ENCODE measurements at places on chromosomes 4 and X.

- no peak for DNase-seq
Measured at GRCh38 chrX:115311139-115311538, 21.6 kb downstream of the LUZP4 start.

DNA sequence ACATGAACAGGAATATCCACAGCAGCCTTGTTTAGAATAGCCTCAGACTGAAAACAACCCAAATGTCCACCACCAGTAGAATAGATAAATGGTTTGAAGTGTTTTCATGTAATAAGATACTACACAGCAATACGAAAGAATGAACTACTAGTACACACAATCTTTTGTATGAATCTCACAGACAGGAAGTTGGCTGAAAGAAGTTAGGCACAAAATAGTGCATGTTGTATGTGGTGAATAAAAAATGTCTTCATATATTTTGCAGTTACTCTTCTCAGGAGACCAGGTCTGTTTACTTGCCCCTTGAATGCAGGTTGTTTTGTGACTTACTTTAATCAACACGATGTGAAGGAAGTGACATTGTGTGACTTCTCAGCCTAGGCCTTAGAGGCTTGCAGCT lies 75.9 kb upstream of the LEF1 start:
- DNase-seq: no peak

- peak; percentile 8 for DNase-seq
Measured at GRCh38 chr4:958314-958665, 15.1 kb downstream of the DGKQ start.

GRCh38 chr4:6009452-6009851 lies 8.8 kb downstream of the C4orf50 start:
- no peak for DNase-seq

DNA sequence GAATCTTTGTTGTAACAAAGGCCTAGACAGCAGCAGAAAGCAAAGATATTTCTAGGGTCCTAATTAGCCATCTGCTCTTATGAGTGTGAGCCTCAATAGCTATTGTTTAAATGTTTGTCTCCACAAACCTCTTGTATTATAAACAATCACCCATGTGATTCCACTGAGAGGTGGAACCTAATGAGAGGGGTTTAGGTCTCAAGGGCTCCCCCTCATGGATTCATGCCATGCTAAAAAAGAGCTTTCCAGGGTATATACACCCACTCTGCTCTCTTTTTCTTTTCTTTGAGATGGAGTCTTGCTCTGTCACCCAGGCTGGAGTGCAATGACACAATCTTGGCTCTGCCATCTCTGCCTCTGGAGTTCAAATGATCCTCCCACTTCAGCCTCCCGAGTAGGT lies 42.1 kb downstream of the TRIM61 start:
- DNase-seq: no peak

GRCh38 chr4:1478766-1479355 lies 72.6 kb upstream of the NKX1-1 start:
- DNase-seq: no peak

DNA sequence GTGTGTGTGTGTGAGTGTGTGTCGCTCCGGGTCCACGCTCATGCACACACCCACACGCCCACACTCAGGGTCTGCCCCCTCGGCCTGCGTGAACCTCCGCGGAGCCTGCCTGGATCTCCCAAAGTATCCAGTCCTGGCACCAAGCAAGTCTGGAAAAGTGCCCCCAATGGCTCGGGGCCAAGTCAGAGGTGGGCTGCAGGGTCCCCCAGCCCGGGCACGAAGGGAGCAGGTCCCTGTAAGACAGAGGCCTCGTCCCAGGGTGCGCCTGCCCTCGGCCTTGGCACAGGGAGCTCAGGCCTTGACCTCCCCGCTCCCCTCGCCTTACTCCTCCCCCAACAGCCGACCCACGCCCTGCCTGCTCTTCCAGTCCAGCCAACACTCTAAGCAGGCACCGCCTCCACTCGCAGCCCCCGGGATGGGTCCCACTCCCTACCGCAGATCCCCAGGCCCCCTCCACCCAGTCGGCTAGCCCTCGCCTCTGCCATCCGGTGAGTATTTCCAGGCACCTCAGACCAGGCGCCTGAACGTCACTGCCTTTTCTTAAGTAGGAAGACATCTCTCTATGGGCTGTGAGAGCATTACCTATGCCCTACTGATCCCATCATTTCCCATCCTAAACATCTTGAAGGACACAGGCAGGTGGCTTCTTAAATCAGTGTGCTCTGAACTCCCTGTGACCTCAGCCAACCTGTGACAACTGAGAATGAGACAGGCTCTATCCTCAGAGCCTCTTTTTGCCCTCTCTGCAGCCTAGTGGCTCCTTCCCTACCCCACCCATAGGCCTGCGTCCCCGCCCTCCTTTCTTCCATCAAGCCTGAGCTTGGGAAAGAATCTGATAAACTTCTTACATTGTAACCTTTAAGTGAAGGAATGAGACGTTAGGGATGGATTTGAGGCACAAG lies 704 bp downstream of the FAM114A1 start:
- no peak for DNase-seq

DNA sequence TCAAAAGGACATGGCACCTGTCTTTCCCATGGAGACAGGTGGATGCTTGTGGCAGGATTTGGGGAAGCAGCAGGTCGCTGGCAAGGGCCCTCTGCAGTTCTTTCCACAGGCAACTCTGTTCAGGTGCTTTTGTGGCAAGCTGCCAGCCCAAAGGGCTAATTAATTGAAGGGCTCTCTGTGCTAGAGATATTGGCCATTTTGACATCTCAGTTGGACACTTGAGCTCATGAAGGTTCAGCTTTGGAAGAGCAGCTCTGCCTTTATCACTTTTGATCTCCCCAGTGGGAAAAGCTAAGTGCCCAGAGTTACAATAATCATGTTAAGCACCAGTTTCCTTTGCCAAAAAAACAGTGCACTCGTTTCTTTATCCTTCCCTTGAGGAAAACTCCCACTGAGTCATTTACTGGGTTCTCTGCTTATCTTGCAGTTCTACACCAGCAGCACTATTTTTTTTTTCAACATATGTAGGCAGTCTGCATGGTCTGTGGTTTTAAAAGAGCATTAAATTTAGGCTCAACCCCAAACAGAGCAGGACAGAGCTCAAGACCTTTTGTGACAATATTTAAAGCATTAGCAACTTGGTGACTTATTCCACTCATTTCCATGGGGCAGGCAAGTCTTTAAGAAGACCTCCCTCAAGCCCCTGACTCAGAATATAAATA lies 336.4 kb upstream of the RASGEF1B start:
- DNase-seq: no peak

GRCh38 chr4:103721251-103721650 lies 1.5 kb upstream of the TACR3 start:
- no peak for DNase-seq

DNA sequence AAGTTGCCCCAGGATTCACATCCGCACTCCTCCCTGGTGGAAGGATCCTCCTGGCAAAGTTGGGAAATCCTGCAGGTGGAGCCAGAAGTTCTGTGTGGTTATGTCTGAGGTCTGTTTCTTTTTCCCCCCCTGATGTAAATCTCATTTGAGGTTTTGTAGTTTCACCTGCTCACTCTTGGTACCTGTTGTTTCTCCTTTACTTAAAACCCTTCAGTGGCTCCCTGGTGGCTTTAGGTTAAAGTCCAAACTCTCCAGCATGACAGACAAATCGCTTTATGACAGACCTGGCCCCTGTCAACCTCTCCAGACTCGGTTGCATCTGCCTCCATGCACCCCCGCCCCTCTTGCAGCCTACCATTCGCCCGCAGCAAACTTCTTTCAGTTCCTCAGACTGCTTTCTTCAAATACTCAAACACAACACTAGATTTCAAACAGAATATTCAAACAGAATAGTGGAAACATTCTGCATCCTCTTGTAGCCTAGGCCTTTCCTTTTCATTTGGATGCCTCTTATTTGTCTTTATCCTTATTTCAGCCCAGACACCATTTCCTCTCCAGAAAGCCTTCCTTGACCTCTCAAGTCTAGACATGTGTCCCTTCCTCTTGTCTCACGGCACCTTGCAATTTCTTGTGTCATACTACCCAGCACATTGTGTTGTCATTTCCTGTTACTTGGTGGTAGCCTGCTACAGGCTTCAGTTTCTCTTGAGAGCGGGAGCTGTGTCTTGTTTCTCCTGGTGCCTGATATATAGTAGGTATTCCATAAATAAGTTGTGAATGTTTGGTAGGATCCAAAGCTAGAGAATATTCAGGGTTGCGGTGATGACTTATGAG lies 24.8 kb downstream of the IL13RA1 start:
- peak; percentile 39 for DNase-seq

GRCh38 chrX:107739541-107739940 lies 36.0 kb downstream of the TSC22D3 start:
- DNase-seq: no peak

DNA sequence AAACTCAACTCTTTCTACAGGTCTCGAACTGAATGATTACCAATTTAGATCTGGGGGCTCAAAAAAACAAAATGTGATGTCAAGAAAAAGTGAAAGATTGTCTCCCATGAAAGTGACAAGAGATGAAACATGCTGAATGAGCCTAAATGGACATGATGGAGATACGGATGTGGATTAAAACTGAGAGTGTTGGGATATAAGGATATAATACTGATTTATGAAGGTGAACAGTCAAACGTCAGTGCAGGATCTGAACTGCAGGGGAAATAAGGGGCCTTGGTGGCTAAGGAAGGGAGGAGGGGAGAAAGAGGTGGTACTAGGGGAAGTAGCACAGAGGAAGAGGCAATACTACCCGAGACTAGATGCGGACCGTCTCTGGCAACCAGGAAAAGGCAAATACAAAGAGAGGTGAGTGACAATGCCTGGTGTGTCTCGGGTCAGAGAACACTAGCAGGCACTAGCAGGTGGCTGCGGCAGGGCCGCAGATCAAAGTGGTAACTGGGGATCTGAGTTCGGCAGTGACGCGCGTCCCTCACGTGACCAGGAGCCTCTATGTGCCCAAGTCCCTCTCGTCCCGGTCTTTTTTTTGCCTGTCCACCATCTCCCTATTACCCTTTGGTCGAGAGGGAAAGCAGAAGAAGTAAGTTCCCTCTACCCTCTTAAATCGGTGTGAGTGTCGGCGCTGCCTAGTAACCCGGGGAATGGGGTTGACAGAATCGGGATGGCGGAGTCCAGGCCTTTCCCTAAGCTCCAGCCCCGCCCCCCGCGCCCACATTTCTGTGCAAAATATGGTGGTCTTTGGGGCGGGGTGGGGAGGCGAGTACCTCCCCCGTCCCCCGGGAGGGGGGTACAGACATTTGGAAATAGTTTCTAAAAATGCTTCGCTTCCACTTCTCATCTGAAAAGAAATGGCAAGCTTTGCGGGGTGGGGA lies at the start of gene TCEAL1:
Gene TCEAL1 (plus strand): TSS at position 590 of the 932 bp plus-strand sequence. CDS start 942 bp downstream, outside the sequence.
- peak; percentile 55 for DNase-seq

- no peak for DNase-seq
Measured at GRCh38 chr4:158202481-158202880, 7.8 kb upstream of the TMEM144 start.

GRCh38 chr4:105503484-105503883 lies 29.6 kb upstream of the PPA2 start:
- no peak for DNase-seq

DNA sequence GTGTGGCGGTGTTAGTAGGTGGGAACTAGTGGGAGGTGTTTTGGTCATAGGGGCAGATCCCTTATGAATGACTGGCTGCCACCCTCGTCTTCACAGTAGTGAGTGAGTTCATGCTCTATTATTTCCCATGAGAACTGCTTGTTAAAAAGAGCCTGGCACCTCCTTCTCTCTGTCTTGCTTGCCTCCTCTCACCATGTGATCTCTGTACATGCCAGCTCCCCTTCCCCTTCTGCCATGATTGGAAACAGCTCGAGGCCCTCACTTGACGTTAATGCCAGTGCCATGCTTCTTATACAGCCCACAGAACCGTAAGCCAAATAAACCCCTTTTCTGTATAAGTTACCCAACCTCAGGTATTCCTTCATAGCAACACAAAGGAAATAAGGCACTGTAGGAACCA lies 21.7 kb downstream of the PNMA6F start:
- no peak for DNase-seq

GRCh38 chr4:88008743-88009171 lies 1.3 kb downstream of the PKD2 start:
- DNase-seq: no peak

DNA sequence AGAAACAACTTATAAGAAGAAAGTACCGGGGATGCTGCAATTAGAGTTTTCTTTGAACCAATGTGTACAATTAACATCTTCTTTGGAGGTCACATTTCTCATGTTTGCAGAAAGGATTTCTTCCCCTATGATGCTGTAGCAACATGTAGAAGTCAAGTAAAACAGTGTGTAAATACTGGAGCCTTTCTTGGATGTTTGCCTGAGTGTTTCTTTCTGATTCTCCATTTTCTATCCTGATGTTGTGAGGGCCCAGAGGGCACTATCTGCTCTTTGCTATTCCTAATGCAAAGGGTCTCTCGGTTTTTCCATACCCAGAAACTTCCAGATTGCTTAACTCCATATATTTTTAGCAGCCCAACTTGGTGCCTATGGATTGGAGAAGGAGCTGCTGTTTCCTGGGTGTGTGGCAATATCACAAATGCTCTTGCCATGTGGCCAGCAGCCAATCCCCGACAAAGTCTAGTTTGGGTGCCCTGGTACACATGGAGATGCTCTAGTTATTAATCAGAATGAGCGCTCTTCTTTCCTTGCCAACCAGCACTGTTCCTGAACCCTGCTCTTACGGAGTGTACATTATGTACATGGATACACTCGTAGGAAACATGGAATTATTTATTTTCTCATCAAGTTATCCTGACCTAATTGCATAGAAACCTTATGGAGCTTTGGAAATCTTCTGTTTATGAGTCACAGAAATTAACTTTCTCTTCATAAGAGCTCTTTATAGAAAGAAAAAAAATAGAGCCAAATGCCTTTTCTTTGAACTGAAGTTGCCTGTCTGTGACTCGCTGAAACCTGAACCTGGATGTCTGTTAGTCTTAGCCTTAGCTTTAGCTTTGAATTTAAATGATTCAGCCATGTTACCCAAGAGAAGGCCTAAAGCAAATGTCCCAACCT lies 67.0 kb upstream of the GPC4 start:
- DNase-seq: no peak

DNA sequence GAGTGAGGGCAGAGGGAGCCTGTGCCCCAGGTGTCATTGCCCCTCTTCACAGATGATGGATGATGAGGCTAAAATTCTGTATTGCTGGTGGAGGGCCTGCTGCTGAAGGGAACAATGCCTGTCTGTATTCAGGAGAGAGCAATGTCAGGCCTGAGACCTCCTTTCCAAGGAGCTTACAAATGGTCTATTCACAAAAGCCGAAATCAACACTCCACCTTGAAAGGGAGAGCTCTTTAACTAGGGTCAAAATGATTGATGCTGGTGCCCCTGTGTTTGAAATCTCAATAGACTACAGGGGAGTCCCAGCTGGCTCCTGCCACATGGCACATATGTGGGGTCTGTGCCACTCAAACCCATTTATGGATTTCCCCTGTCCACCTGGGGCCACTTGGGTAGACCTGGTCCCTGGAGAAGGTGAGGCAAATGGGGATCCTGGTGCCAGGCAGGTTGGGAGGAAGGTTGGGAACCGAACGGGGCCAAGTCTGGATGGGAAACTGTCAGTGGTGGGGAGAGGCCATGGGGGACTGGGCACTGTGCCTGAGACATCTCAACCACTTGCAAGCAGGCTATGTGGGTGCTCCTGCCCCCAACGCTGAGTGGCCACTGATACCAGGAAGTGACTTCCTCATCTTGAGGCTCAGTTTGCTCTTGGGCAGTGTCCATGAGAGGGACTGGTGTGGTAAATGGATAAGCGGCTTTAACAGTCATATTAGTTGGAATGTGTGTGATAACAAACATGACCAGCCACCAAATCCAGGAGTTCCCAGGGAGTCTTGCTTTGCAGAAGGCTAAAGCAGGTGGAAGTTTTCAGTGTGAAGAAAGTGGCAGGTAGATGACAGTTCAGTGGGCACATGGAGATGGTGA lies 223.8 kb upstream of the PSAPL1 start:
- DNase-seq: no peak
